ACHN (cell line): ENCODE measurements at places on chromosomes 3 and 15.

- no peak for DNase-seq
These were observed 104.3 kb upstream of the RNU6-1 start for GRCh38 chr15:67944010-67944641.

DNA sequence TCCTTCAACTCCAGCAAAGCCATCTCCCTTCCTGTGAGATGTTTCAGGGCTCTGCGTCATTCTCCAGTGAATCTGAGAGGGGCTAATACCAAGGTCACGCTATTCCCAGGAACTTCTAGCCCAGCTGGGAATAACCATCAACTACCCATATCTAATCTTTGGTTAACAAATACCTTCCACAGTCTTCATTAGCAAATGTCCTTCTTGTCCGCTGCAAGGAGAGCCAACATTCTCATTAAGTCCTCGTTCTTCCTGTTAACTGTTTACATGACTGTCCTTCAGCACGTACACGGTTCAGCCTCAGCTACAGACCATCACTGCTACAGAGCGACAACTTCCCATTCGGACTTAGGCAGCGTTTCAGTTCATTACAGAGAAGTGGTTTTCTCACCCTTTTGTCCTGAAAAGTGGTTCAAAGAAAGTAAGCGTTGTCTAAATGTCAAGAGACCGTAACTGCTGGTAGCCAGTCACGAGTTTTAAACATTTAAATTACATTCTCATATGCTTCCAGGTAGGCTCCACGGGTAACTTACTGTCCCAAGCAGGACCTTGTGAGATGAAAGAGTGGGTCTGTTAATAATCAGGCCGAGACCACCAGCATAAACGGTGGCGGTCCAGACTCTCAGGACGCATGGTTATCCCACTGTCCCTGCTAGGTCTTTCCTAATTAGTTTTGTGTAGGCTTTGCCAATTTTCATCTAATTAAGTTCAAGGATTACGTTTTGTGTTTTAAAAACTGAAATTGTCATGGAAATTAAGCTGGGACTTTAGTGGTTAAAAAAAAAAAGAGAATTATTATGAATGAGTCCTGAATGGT lies 63.8 kb downstream of the CHSY1 start:
- DNase-seq, result peak; percentile 54

DNA sequence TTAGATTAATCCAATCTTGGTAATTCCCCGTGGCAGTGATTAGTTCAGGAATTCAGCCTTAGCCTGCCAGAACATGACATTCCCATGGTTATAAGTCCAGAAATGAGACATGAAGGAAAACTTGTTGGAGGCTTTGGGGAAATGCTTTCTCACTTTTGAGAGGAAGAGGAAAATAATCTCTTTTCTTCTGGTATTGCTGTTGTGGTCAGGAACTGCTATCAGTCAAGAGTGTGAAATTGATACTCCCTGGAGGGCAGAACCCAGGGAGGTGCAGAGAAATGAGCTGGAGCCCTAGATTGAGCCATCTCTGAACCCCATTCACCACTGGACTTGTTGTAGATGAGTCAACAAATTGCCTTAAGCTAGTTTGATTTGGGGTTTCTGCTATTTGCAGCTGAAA lies 38.6 kb upstream of the APH1B start:
- no peak for DNase-seq

GRCh38 chr3:23760871-23761373 lies 44.8 kb upstream of the UBE2E1 start:
- DNase-seq, result no peak

GRCh38 chr3:55341502-55342031 lies 145.5 kb downstream of the WNT5A start:
- no peak for DNase-seq

DNA sequence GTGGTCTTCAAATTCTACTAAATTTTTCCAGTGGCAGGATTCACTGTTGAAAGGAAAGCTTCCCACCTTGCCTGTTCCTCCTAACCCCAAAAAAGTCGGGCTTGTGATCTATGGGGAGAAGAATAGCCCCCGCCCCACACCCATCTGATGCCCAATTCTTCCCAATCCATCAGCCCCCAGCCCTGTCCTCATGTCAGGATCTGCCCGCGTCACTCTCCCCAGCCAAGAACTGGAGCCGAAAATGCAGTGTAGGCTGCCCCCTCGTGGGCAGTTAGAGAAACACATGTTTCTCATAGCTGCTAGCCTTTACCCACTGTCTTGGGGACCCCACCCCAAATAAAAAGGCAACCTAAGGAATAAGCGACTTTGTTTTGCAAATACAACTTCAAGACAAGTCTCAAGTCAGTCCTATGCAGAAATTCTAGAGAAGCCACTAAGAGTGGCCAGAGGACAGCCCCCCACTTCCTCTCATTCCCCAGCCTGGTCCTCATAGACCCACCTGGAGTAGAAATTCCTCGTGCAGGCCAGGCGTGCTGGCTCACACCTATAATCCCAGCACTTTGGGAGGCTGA lies 13.0 kb upstream of the CSK start:
- peak; percentile 52 for DNase-seq

- no peak for DNase-seq
These were observed 19.2 kb downstream of the RBP2 start for GRCh38 chr3:139457066-139457465.

- no peak for DNase-seq
These were observed 1.3 kb downstream of the DGKG start for GRCh38 chr3:186360779-186361178.

DNA sequence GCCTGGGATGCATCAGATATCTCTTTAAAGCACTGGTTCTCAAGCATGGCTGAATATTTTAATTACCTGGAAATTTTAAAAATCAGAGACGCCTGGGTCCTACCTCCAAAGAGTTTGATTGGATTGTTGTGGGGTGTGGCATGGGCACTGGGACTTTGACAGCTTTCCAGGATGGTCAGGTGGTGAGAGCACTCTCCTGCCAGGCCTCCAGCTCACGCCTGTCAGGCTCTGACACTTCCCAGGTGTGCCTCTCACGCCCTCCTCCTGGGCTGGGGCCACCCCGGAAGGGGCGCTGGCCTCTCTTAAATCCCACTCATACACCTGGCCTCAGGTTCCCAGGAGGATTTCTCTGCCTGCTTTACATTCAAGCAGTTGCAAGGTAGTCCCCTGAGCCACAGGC lies 48.5 kb downstream of the AMOTL2 start:
- no peak for DNase-seq
